ENCODE measurements at places on chromosomes 16 and 17. TPM values are rescaled to one million over a fixed set of nuclear protein-coding genes. Genes with fewer than 3 reads are reported as not detected.

DNA sequence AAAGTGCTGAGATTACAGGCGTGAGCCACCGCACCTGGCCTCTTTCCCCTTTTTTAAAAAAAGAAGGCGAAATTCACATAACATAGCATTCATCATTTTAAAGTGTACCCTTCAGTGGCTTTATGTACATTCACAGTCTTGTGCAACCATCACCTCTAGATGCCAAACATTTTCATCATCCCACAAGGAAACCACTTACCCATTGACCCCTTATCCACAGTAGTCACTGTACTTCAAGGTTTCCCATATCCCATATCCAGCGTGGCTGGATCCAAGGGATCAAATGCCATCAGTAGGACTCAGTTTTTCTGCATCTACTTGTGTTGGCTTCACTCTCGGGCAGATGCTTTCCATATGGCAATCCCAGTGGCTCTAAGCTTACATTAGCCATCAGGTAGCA is 50.3 kb downstream of the BMERB1 start:
- no peak for DNase-seq

DNA sequence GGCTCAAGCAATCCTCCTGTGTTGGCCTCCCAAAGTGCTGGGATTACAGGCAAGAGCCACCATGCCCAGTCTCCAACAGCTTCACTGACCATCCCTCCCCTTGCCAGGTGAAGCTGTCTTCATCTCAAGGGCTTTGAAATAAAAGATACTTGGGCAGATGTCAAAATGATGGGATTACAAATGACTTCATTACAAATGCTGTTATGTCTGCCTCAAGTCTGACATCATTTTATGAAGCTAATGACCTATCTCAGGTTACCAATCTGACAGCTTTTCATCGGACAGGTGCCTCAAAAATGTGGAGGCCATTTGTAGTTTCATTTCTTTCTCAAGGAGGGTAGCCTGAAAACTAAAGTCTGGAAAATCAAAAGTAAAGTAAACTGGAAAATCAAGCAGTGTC is 323.7 kb upstream of the TBX2 start:
- no peak for DNase-seq

DNA sequence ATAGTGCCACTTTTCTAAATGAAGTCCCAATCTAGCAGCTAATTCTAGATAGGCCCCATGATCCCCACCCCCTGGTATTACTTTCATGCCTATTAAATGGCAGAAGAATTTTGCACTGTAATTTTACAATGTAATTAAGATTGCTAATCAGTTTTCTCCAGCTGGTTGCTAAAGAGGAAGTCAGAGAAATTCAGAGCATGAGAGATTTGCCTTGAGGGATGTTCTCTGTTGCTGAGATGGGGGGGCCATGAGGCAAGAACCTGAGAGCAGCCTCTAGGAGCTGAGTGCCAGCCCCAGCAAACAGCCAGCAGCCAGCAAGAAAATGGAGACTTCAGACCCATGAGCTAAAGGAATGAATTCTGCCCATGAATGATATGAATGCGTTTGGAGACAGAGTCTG is 38.9 kb downstream of the SHCBP1 start:
- no peak for DNase-seq

DNA sequence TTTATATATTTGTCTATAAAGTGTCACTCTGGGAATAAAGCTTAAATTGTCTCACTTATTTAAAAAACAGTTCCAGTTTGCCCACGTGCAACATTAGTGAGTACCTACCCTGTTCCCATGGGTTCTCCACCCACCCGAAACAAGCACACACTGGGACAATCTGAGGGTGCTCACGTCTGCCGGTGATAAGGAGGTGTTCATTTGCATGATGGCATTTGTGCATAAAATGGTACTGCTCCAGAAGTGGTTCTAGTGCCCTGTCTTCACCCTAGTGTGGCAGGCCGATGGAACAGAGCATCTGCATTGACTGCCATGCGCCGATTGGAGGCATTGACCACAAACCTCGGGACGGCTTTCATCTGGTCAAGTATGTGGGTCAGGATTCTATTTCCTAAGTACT is 35.6 kb upstream of the ENDOV start:
- DNase-seq, result no peak

DNA sequence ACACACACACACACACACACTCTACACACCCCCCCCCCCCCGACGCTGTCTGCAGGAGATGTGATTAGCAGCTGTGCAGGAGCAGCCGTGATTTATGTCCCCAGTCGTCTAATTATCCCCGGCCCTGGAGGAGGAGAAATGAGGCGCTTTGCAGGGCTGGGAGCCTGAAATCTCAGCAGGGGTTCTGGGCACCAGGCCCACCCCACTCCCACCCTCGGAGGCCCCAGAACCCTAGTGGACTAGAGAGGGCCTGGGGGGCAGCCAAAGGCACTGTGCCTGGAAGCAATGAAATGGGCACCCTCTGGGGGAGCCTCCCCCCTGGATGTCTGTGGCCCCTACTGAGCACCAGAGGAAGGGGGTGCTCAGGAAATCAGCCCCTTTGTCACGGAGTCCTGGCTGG is 134.2 kb upstream of the CIBAR2 start:
- DNase-seq, result peak; percentile 82

The CCL8 gene
- not detected for polyA plus RNA-seq

All from SK-N-SH (cell line).